ENCODE measurements at places on chromosomes 1 and 21.

DNA sequence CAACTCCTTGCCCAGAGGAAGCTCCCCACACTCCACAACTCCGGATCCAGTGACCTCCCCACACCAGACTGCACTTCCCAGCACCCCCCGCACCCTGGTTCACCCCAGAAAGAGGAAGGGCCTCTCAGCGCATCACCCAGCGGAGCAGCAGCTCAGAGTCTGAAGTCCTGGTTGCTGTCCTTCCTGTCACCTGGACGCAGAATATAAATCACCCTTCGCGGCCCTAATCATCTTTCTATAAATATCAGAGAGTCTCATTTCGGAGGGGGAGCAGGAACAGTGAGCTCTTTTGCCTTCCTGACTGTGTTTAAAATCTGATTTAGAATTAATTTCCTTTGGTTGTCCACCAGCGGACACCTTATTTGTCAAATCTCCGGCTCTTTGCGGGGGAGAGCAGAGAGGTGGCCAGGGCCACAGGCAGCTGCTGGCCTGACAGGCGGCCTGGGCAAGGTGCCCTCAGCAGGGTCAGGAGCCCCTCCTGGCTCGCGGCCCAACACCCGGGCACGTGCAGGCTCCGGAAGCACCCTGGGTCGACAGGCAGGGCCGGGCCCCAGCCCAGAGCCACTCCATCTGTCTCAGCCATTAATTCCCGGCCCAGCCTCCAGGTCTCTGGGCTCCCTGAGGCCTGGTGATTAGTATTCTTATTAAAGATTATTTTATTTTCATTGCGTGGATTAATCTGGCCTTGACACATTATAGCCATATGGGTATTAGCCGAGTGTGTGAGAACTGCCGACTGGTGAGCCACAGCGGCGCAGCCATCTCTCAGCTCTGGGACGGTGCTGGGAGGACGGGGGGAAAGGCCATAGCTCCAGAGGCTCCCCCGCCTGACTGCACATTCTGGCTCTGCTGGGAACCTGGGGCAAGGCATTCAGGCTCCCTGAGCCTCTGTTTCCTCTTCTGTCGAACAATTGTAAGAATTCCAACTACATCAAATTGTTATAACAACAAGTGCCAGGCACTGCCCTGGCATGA lies 19.7 kb downstream of the EPHA8 start:
- peaks cover 21% of the 10 kb centered on the region for H3K27me3 ChIP-seq
- H3K36me3 ChIP-seq: no peaks in the 10 kb centered on the region
- DNase-seq: no peak

DNA sequence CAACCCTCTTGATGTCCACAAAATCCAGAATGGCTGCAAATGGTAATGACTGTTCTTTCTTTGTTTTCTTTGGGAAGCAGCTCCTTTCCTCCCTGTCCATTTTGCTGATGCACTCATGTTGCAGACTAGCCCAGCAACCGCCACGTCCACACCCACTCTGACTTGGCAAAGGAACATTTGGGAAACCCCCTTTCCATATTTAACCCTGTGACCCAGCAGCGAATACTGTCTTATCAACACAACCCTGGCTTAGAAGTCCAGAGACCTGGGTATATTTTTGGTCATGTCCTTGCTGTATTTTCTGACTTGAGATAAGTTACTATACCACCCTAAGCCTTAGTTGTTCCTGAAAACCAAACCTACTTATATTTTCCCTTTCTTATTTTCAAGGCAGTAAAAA lies 18.1 kb upstream of the SHE start:
- no peaks in the 10 kb centered on the region for H3K36me3 ChIP-seq
- no peak overlapping the region for H3K4me3 ChIP-seq
- DNase-seq: no peak
- no peaks in the 10 kb centered on the region for H3K4me1 ChIP-seq

DNA sequence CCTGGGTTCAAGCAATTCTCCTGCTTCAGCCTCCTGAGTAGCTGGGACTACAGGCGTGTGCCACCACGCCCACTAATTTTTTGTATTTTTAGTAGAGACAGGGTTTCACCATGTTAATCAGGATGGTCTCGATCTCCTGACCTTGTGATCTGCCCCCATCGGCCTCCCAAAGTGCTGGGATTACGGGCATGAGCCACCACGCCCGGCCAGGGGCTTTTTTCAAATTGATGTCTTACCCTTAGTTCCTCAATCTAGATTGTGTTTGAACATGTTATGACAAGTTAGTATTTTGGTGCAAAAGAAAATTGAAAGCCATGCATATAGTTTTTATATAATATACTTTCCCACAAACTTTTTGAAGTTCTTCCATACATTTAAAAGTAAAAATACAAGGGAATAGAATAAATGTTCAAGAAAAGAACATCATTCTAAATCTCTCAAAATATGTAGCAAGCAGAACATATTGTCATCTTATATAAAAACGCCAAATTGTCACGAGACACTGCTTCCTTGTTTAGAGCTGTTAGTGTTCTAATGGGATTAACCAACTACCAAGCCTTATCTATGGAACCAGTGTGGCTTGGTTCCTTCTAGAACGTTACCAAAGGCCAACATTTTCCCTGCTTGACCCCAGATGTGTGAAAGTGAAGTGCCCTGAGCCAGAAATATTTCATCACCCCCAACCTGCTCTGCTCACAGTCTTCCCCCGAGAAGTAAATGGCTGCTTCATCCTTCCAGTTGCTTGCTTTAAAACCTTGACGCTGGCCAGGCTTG lies 9.5 kb upstream of the PLEKHM2 start:
- H3K4me1 ChIP-seq: peaks cover 3% of the 10 kb centered on the region
- no peak overlapping the region for H3K27ac ChIP-seq
- no peaks in the 10 kb centered on the region for H3K36me3 ChIP-seq
- no peak for DNase-seq

DNA sequence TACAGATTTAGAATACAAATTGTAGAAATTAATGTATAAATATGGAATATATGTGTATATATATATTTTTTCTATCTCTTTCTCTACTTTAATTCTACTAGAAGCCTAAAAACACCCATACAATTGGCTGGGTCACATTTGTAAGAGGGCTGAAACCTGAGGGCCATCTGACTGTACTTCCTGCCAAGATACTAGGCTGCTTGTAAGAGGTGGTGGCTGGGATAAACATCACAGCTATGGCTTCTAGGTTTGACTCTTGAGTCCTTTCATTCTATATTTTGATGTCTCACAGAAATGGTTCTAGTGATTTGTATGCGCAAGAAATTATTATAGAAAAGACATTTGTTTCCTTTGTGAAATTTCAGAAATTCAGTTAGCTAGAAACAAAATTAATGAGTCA lies 1155.2 kb upstream of the B3GALT2 start:
- DNase-seq: no peak
- no peaks in the 10 kb centered on the region for H3K36me3 ChIP-seq
- no peak overlapping the region for H3K27ac ChIP-seq
- H3K4me3 ChIP-seq: no peak overlapping the region

GRCh38 chr1:40266786-40267535 lies 8.9 kb downstream of the ZMPSTE24 start:
- H3K4me3 ChIP-seq: no peak overlapping the region
- peaks cover 27% of the 10 kb centered on the region for H3K4me1 ChIP-seq
- DNase-seq: no peak
- peaks cover 51% of the 10 kb centered on the region for H3K36me3 ChIP-seq
- H3K27me3 ChIP-seq: no peaks in the 10 kb centered on the region
- H3K27ac ChIP-seq: peak overlapping the region; percentile 88

GRCh38 chr21:45358711-45359310 lies 46.2 kb upstream of the COL18A1 start:
- DNase-seq: no peak
- H3K27me3 ChIP-seq: no peaks in the 10 kb centered on the region
- H3K27ac ChIP-seq: no peak overlapping the region
- H3K4me1 ChIP-seq: peaks cover 6% of the 10 kb centered on the region

- H3K4me3 ChIP-seq: no peak overlapping the region
- H3K27me3 ChIP-seq: no peaks in the 10 kb centered on the region
- no peaks in the 10 kb centered on the region for H3K4me1 ChIP-seq
- no peak overlapping the region for H3K27ac ChIP-seq
- no peak for DNase-seq
These were observed 56.2 kb upstream of the COL18A1 start for GRCh38 chr21:45348591-45349327.

GRCh38 chr1:244002721-244003120 lies 48.4 kb upstream of the ZBTB18 start:
- H3K4me1 ChIP-seq: no peaks in the 10 kb centered on the region
- peaks cover 8% of the 10 kb centered on the region for H3K27me3 ChIP-seq
- H3K27ac ChIP-seq: no peak overlapping the region
- no peak for DNase-seq

- H3K4me3 ChIP-seq: no peak overlapping the region
- peaks cover 4% of the 10 kb centered on the region for H3K4me1 ChIP-seq
- H3K27me3 ChIP-seq: peaks cover 12% of the 10 kb centered on the region
- no peaks in the 10 kb centered on the region for H3K36me3 ChIP-seq
- no peak overlapping the region for H3K27ac ChIP-seq
- DNase-seq: no peak
These were observed 6.1 kb upstream of the LDLRAP1 start for GRCh38 chr1:25537153-25537831.

DNA sequence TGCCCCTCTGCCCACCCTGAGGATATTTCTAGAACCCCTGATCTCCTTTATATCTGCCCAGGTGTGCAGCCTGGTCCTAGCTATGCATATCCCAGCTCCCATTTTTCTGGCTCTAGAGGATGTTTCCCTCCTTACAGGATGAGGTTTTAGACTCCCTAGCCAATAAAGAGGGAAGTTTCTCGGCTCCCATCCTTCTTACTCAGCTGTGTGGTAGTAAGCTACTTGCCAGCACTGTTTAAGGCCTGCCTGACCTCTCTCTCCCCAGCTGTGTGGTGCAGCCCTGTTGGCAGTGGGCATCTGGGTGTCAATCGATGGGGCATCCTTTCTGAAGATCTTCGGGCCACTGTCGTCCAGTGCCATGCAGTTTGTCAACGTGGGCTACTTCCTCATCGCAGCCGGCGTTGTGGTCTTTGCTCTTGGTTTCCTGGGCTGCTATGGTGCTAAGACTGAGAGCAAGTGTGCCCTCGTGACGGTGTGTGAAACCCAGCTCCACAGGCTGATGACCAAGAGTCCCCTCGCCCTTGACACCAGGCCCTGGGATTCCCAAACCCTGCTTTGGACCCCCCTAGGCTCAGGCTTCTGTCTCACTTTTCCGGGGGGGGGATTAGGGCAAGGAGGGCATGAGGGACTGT lies 7.8 kb upstream of the P3R3URF start:
- H3K27ac ChIP-seq: peak overlapping the region; percentile 88
- peaks cover 28% of the 10 kb centered on the region for H3K4me1 ChIP-seq
- no peak overlapping the region for H3K4me3 ChIP-seq
- H3K27me3 ChIP-seq: no peaks in the 10 kb centered on the region

GRCh38 chr1:64867266-64867665 lies 99.1 kb downstream of the JAK1 start:
- DNase-seq: no peak
- no peak overlapping the region for H3K4me3 ChIP-seq
- H3K27ac ChIP-seq: no peak overlapping the region
- no peaks in the 10 kb centered on the region for H3K27me3 ChIP-seq
- H3K4me1 ChIP-seq: no peaks in the 10 kb centered on the region

DNA sequence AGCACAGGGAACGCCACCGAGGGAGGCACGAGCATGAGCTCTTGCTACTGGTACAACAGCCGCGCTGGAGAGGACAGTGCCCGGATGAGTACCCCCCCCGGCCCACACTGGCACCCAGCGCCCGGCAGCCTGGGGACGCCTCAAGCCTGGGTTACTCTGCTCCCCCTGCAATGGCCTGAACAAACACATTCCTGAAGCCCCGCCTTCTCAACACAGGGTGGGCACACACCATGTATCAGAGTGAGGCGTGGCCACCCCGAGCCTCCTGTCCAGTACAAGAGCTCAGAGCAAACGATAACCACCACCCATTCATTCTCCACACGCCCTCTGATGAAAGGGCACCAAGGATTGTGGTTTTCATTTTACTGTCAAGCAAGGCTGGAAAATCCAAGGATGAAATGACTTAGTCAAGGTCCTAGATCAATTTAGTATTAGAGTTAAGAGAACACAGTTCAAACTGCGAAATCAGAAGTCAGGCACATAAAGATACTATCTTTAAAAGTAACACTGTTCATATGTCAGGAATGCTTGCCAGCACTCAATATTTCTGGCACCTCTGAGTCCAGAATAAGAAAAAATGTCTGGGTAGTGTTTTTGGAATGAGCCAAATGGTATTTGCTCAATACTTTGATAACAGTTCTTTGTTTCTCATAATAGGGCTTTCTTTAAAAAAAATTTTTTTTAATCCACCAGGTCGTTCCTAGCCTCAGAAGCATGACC lies 22.0 kb downstream of the UBE2G2 start:
- H3K27me3 ChIP-seq: no peaks in the 10 kb centered on the region
- H3K4me1 ChIP-seq: peaks cover 2% of the 10 kb centered on the region
- H3K4me3 ChIP-seq: no peak overlapping the region
- peak; percentile 32 for DNase-seq

- no peaks in the 10 kb centered on the region for H3K4me1 ChIP-seq
- H3K27me3 ChIP-seq: no peaks in the 10 kb centered on the region
- no peak for DNase-seq
- H3K4me3 ChIP-seq: no peak overlapping the region
- no peak overlapping the region for H3K27ac ChIP-seq
- H3K36me3 ChIP-seq: no peaks in the 10 kb centered on the region
These were observed 19.6 kb downstream of the AGL start for GRCh38 chr1:99869723-99870122.

GRCh38 chr1:38064197-38064903 lies 17.8 kb upstream of the POU3F1 start:
- no peaks in the 10 kb centered on the region for H3K27me3 ChIP-seq
- DNase-seq: peak; percentile 85
- H3K36me3 ChIP-seq: no peaks in the 10 kb centered on the region
- peaks cover 12% of the 10 kb centered on the region for H3K4me1 ChIP-seq

DNA sequence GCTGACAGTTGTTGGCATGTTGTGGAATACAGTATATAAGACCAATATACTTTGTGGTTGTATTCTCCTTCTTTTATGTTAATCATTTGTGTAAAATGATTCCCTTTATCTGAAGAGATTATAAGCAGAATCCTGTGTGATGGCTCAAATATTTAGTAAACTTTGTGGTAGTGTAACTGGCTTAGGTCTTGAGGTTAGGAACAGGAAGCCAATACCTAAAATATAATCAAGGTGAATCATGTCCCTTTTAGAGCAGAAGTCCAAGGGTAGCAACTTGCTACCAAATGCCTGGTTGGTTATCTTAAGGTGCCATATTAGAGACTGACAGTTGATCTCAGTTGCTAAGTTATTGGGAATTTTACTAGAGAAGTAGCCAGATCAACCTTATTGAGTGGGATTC lies 398.5 kb upstream of the ADAMTS5 start:
- no peak overlapping the region for H3K27ac ChIP-seq
- H3K27me3 ChIP-seq: no peaks in the 10 kb centered on the region
- DNase-seq: peak; percentile 42

- no peak overlapping the region for H3K4me3 ChIP-seq
- H3K27me3 ChIP-seq: no peaks in the 10 kb centered on the region
- peak; percentile 45 for DNase-seq
- no peaks in the 10 kb centered on the region for H3K36me3 ChIP-seq
These were observed 485.3 kb upstream of the PTBP2 start for GRCh38 chr1:96236156-96236739.
